ENCODE measurements at places on chromosomes 1 and 21.

DNA sequence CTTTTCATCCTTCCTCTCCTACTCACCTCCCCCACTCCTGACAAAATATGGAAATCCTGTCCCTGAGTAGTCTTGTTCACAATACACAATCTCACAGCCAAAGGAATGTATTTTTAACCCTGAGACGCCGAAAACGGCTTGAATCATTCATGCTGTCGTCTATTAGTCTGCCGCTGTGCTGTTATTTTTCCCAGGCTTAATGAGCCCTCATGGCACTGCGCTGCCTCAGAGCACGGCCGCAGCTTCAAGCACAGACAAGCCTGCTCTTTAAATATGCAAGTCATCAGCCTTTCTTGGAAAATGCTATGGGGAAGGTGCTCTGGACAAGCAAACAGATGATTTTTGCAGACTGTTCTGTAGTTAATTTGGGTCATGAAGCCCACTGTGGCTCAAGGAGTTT, 302.7 kb downstream of the DISC1 start:
- DNase-seq: no peak

- no peak for DNase-seq
Observed at GRCh38 chr1:162757476-162757875, 33.0 kb upstream of the HSD17B7 start.

DNA sequence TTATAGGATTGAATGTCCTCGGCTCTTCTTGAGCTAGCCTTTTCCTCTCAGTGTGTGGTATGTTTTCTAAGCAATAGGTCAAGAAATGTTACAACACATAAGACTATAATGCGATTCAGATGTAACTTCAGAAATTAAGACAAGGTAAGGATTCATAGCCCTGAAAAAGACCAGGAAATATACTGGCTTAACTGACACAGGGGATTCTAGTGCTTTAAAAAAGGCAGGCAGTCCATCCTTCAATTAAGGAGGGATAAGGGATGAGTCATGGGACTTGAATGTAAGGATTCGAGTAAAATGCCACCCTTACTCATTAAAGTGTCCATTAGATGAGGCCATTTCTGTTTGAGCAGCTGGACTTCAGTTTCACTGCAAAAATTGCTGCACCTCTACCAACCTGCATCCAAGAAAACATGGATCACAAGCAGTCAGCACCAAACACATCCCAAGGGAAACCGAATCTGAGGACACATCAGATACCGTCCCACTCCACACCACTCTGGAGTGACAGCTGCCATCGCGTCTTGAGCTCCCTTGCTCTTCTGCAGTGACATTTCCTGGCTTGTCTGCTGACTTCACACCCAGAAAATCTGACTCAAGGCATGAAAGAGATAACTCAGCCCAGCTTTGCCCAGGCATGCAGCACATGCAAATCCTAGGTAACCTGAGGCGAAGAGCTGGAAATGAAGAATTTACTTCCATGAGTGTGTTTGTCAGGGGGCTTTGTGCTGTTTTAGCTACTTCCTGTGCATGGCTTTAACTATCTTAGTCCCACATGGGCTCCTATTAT, 37.8 kb downstream of the NGF start:
- DNase-seq: no peak

GRCh38 chr1:64549464-64550239, 79.7 kb downstream of the CACHD1 start:
- no peak for DNase-seq

DNA sequence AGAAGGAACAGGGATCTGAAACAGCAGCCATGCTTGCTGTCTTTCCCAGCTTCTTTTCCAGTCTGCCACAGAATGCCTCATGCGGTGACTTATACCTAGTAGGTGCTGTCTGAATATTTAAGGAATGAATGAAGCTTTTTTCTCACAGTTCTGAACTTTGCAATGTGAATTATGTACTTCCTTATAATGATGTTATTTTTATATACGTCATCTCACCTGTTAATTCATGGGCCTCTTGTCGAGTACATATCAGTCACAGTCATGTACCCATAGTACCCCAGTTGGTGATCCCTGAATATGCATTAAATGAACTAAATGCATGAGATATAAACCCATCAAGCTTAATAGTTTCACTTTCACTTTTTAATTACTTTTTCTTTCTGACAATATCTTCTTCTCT, 132.7 kb downstream of the NTNG1 start:
- no peak for DNase-seq

DNA sequence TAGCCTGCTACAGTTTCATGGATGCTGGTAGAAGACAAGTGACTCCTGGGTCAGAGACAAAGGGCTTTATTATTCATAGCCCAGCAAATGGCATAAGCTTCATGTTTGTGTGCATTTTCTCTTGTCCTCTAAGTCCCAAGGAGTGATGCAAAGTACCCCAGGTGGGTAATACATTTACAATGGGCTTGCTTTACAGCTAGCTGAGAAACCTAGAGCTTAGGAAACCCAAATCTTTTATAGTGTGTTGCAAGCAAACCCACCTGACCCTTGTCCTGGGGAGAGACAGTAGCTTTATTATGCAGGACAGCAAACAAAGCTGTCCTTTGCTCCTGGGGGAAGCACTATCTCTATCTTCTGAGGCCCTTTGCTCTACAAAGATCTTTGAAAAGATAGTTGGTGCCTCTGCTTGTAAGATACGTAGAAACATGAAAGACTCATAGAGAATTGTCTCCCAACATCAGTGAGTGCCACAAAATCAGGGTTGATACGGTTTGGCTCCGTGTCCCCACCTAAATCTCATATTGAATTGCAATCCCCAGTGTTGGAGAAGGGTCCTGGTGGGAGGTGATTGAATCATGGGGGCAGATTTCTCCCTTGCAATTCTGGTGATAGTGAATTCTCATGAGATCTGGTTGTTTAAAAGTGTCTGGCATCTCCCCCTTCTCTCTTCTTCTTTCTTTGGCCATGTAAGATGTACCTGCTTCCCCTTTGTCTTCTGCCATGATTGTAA, 315.8 kb upstream of the USP24 start:
- DNase-seq: no peak

DNA sequence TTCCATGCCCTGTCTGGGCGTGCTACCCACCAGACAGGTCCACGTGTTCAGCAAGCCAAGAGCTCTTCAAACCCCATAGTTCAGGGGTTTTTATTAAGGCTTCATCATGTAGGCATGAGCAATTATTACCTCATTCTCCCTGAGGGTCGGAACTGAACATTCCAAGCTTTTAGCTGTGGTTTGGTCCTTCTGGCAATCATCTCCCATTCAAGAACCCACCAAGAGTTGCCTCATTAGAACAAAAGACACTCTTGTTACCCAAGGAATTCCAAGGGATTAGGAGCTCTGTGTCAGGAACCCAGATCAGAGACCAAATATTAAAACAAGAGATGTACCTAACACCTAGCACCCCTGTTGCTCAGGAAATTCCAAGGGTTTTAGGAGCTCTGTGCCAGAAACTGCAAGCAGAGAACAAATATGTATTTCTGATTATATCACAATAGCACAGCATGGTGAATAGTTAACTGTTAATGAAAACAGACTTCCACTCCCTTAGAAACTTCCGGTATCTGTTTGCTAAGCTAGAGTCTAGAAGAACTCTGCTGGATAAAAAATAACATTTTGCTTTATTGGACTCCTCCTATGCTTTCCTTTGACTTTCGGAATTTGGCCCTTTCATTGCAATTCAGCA, 201.2 kb upstream of the L1TD1 start:
- DNase-seq: no peak

DNA sequence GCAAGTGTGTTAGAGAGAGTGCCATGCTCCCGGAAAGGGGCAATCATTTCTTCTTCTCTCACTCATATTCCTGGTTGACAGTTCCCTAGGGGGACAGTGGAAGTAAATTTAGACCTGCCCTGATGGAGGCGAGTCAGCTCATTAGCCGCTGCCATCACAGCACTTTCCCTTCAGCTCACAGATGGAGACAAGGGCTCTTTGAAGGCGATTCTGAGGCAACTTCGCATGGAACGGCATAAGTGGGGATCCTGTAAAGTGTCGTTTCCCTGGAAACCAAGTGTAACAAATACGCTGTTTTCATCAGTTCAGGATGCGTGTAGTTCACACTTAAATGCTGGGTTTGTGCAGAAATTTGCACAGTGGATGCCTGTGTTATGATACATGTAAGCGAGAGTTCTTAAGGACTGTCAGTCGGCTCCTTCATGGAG, 114.5 kb upstream of the TMPRSS15 start:
- no peak for DNase-seq

GRCh38 chr1:28160782-28161266, 15.7 kb downstream of the PTAFR start:
- no peak for DNase-seq

Measured in NCI-H1092 (cell line).